HTR-8/SVneo (cell line): ENCODE measurements at places on chromosomes 7 and 10.

DNA sequence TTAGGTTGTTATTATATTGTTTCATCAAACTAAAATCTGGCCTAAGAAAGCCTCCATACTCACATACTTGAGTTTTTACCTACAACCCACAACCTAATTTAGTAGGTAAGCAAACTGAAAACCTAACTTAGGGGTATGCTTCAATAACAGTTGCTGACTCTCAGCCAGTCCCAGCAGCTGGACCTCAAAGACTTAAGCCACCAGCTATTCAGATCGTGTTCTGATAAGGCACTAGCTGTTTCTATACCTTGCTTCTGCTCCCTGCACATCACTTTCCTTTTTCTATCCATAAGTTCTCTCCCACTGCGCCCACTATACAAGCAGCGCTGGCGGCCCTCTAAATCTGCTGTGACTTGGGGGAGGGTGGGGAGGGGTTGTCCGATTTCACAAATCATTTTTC lies 42.3 kb downstream of the SUGCT start:
- no peak for DNase-seq

GRCh38 chr7:157739650-157740049 lies 402.8 kb downstream of the DNAJB6 start:
- no peak for DNase-seq

GRCh38 chr7:70325509-70326101 lies 727.3 kb downstream of the AUTS2 start:
- DNase-seq = peak; percentile 24

GRCh38 chr10:92038949-92039348 lies 115.4 kb downstream of the BTAF1 start:
- no peak for DNase-seq

DNA sequence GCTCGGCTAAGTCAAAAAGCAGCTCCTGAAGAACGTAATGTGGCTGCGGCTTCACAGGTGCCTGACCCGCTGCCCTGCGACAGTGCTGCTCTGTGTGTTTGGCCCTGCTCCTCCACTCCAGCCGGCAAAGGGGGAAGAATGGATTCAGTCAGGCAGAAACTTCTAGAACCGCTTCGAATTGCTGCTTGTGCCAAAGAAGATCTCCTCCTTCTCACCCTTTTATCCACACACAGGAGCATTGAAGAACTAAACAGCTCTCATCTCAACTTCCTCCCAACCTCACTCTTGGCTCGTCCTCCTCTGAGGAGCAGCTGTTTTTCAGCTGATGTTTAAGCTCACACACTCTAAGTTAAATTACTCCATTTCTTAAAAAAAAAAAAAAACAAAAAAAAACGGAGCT lies 651.4 kb downstream of the INHBA start:
- no peak for DNase-seq

GRCh38 chr10:69290993-69291392 lies 12.7 kb downstream of the HK1 start:
- no peak for DNase-seq

- DNase-seq = no peak
These were observed 78.1 kb downstream of the CALN1 start for GRCh38 chr7:72334066-72334465.

GRCh38 chr10:122504610-122504950 lies 43.2 kb downstream of the HTRA1 start:
- DNase-seq = peak; percentile 55

- no peak for DNase-seq
These were observed 417.9 kb downstream of the RPS24 start for GRCh38 chr10:78451592-78451991.

DNA sequence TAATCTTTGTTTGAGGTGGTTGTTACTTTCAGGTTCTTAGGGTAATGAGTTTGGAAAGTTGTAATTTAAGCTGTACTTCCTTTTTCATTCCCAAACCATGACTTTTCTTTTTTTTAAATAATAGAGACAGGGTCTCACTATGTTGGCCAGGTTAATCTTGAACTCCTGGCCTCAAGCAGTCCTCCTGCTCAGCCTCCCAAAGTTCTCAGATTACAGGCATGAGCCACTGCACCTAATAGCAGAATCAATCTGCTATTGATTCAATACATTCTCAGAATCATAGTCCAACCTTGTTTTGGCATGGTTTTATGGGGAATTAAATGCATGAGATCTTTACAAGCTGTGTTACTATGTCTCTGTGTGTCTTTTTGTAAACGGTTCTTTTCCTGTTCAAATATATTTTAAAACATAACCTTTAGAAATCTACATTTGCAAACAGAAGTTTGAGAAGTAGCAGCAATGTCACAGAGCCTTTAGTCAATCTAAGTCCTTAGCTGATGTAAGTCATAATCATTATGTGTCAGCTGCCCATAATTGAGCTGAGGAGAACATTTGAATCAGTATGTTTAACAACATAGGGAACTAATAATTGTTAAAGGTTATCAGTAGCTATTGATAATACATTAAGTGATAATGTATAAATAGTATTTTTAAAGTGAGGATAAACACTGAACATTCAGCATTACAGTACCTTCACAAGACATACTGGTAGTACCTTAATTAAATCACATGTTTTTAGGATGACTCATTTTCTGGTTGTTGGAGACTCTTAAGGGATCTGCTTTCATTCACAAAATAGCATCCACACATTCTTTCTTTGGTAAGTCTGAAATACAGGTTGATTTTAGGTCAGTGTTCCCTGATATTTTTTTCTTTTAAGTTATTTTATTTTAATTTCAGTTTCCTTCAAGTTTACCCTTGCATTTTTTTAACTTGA lies 8.8 kb downstream of the INPP5F start:
- no peak for DNase-seq

DNA sequence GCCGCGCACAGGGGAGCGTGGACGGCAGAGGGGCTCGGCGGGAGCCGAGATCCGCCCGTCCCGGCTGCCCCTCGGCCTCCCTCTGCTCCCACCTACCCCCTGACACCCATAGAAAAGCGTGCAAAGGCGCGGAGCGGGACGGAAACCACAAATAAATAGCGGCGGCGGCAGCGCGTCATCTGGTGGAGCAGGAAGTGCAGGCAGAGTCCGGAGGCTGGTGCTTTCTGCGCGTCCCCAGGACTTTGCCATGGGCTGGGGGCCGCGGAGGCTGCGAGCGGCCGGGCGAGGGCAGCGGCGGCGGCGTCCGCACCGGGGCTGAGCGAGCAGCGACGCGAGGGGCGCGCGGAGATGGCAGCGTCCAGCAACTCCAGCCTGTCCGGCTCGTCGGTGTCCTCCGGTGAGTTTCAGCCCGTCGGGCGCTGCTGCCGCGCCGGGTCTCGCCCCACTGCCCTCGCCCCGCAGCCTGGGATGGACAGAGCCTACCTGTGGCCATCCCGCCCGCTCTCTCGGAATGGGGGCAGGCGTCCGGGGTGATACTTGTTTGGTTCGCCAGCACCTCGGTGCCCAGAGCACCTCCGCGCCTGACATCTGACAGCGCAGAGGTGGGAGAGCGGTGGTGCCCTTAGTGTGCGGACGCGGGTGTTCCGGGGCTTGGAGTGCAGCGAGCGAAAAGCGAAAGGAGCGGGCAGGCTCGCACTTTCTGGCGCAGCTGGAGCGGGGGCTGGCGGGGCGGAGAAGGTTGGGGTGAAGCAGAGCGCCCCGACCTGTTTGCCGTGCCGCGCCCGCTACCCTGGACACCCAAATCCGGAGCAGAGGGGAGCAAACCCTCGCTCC lies at the start of gene CHN2:
TSS of gene CHN2 (plus strand) at position 182 of the 834 bp plus-strand sequence.
- DNase-seq = peak; percentile 34

DNA sequence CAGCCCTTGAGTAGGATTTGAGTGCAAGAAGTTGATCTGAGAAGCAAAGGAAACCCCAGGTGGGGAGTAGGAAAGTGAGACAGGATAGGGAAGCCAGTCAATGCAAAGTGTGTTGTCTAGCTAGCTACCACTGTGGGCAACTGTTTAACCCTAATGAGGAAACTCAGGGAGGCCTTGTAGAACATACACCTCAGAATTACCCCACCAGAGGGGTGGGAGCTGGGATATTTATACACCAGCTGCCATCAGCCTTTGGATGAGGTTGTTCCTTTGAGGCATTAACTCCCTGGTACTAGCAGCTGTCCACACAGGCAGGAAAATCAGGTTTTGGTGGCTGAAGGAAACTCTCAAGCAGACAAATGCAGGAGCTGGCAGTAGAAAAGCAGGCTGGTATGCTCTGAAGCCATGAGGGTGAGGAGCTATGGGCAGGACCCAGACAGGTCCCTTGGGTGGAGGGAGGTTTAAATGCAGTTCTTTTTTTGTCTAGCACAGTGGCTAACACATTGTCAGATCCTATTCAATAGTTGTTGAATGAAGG lies 60.1 kb upstream of the ARID5B start:
- DNase-seq = no peak

DNA sequence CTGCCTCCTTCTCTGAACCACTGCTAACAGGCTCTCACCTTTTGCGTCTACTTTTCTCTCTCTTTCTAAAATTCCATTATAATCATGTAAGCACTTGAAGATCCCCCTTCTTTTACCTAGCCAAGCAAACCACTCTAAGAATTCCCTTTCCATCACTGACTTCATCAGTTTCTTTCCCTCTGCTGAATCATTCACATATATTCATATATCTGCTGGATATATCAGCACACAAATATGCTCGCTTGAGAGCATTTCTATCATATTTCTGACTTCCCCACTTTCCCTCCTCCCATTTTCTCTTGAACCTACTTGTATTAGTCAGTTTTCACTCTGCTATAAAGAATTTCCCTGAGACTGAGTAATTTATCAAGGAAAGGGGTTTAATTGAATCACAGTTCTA lies 84.2 kb upstream of the LRRN3 start:
- DNase-seq = no peak

DNA sequence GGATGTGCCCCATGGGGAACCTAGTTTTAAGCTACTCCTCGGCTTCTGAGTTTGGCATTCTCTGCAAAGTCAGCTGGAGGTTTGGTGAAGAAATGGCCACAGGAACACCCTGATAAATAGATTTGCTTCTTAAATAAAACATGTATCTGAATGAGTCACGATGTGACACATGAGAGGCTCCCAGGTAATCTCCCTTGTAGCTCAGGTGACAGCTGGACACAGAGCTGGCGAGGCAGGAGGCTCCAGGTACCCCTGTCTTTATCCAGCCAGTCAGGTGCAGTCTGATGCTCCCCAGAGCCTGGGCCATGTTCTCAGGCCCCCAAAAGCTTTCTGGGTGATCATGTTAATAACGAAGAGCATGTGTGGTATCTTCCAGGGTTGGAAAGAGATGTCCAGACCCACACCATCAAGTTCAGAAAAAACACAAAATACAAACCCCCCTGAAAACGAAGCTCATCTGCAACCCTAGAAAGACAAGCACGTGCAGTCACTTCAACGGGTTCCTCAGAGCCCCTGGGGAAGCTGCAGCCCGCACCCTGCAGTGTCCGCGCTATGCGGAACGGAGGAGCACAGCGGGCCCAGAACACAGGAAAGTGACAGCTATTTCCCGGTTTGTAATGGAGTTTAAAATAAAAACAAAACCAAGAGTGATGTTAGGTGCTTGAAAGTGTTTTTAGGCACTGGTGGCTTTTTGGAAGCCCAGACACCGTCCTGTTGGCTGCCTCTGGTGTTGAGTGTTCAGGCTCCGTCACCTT lies 69.4 kb downstream of the ZRANB1 start:
- no peak for DNase-seq

DNA sequence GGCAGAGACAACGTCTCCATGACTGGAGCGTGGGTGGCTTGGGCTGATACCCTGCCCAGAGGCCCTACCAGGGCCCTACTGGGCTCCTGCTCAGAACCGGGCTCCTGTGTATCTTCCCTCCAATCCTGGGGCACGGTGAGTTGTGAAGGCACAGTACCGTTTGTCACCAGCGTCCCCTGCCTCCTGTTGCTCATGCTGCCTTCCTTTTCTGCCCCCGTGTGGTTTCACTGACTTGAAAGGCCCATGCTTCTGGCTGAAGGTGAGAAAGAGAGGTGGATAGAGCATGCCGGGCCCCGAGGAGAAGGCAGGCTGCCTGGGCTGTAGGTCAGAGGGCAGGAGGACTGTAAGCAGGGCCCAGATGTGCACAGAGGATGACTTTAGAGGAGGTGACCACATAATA lies 9.1 kb upstream of the DMBT1 start:
- no peak for DNase-seq

GRCh38 chr10:101830322-101831168 lies 12.3 kb upstream of the OGA start:
- DNase-seq = no peak

GRCh38 chr7:106047818-106048705 lies 64.0 kb downstream of the SYPL1 start:
- no peak for DNase-seq

GRCh38 chr7:78363866-78364265 lies 565.3 kb downstream of the PHTF2 start:
- no peak for DNase-seq

GRCh38 chr7:8042796-8043535 lies 74.4 kb downstream of the GLCCI1 start:
- no peak for DNase-seq

- no peak for DNase-seq
These were observed 6.7 kb downstream of the DDC start for GRCh38 chr7:50558294-50559053.

GRCh38 chr10:96380821-96381220 lies 22.0 kb upstream of the OPALIN start:
- peak; percentile 32 for DNase-seq

- peak; percentile 84 for DNase-seq
These were observed 34.0 kb downstream of the DNAJB12 start for GRCh38 chr10:72320676-72321247.

- no peak for DNase-seq
These were observed 16.7 kb downstream of the LSMEM1 start for GRCh38 chr7:112497481-112497880.

DNA sequence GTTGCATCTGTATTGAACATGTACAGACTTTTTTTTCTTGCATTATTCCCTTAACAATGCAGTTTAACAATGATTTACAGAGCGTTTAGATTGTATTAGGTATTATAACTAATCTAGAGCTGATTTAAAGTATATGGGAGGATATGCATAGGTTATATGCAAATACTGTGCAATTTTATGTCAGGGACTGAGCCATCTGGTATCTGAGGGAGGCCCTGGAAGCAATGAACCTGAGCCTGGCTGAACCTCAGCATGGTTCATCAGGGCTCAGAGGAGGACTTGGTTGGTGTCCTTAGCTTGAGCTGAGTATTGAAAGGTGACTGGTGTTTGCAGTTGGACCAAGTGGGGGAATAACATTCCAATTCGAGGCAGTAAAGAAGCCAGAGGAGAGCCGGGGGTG lies 4.8 kb downstream of the ADCK2 start:
- DNase-seq = no peak
